ENCODE measurements at places on chromosomes 3 and 15. TPM values are rescaled to one million over a fixed set of nuclear protein-coding genes. Genes with fewer than 3 reads are reported as not detected.

Gene GP9
- not detected for total RNA-seq

Gene FBXL22
- total RNA-seq: 1.2 TPM

Gene C3orf20
- 0.25 TPM for total RNA-seq

Gene DUOX1
- not detected for total RNA-seq

Gene IL20RB
- 1.3 TPM for total RNA-seq

Gene SPPL2A
- total RNA-seq: 72.3 TPM

Data from activated naive CD8-positive, alpha-beta T cell treated with anti-CD3 and anti-CD28 coated beads, Interleukin-2, amount 10 ng/mL, durations not matched to agents 7 days and 5 days (primary cell).